ENCODE measurements at places on chromosomes 5 and 9.

GRCh38 chr9:33468797-33469621 is 4.7 kb downstream of the NOL6 start:
- DNase-seq, result no peak

DNA sequence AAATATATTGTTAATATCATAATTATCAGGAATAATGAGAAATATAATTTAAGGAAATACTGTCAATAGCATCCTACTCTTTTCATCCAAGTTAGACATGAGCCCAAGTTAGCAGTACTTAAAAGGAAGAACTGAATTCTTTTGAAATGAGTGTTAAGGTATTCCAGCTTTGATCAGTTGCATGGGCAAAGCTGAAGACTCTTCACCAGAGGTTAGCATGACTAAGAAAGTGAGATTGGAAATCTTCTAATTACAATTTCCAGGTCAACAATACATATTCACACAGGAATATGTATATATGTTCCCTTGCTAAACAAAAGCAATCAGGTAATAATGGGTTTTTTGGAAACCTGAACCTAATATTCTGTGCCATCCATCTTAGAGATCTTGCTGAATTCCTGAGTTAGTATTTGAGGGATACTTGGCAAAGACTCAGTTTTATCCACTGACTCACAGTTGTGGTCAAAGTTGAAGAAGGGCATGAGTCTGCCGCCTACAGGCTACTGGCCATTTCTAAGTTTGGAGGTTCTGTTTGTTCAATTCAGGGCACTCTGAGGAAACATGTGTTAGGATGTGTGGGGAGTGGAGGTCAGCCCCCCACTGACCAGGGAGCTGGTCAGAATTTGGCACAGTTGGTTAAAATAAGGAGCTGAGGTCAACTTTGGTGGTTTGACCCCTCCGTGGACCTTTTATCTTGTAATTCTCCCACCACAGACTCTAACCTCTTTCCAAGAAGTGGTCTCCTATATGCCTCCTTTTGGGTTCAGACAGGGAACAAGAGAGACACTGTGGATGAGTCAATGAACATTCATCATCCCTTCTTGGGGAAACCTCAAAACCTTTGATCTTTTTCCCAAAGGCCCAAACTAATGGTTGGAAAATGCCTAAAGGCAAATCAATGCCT is 118.3 kb downstream of the PIK3R1 start:
- no peak for DNase-seq

GRCh38 chr9:89489548-89490530 is 8.1 kb downstream of the SEMA4D start:
- no peak for DNase-seq

- no peak for DNase-seq
Measured at GRCh38 chr9:107732781-107733522, 243.4 kb upstream of the KLF4 start.

DNA sequence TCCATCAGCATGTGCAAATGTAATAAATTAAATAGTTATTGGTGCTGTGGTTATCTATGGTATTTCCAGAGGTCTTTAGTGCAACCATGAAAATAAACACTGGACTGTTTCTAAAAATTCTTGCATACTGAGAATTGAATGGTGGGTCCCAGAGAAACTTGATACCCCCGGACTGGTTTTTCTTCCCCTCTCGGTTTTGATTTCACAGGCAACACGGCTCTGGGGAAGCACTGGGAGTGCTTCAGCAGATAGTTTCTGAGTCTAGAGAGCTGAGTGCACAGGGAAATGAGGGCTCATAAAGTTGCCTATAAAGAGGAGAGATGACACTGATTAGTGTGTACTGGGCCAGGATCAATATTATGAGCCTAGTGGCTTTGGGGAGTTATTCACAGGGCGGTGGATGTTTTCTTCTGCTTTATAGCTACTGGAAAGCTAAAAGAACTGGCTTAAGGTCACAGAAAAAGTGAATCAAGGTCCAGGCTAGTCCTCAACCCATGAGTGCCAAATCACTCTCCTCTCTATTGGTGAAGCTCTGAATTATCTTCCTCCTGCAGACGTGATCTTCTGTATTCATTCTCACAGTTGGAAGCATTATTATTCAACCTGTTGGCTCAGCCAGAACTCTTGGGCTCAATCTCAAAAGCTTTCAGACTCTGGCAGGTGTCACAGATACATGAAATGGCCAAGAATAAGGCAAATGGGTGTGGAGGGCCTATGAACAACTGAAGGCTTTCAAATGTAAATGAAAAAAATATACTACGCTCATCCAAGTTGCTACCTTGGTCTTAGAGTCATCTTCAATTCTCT is 170.2 kb upstream of the HMHB1 start:
- DNase-seq, result no peak

Measured in CMK (cell line).